ENCODE measurements at places on chromosomes 16 and 17.

- no peak for DNase-seq
Observed at GRCh38 chr17:78748048-78748729, 33.9 kb downstream of the CYTH1 start.

GRCh38 chr17:27808628-27809027 lies 8.3 kb upstream of the NOS2 start:
- no peak for DNase-seq

GRCh38 chr16:9934723-9935508 lies 247.3 kb downstream of the GRIN2A start:
- DNase-seq, result no peak

DNA sequence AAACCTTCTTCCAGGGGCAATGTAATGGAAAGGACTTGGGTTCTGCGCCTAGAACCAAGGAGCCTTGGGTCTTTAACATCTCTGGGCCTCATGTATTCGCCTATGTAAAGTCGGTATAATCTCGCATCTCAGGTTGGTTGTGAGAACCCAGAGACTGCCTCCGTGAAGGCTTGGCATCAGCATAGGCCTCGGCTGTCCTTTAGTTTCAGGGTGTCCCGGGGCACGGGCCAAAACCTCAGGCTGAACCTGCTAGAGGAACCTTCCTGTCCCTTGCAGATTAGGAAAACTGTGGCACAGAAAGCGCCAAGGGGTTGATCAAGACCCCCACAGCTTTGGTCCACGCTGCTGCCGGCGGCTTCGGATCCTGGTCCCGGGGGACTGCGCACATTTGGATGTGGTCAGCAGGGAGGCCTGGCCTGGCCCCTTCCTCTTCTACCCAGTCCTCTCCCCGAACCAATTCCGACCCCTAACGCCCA lies 772 bp upstream of the PHAF1 start:
- no peak for DNase-seq

- no peak for DNase-seq
Observed at GRCh38 chr16:55933038-55933437, 57.9 kb upstream of the CES5A start.

DNA sequence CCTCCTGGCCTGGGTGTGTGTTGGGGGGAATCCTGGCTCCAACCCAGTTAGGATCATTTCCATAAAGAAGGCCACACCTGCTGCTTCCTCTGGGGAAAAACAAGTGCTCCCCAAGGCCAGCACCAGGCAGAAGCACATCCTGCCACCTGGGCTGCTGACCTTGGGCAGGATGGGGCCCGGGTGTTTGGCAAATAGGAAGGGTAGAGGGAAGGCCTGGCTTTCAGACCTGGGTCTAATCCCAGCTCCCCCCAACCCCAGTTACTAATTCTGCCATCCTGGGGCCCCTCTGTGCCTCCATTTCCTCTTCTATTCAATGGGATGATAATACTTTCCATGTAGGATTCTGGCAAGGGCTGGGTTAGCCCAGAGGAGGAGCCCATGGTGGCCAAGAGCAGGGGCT lies 3.0 kb upstream of the NLRC5 start:
- no peak for DNase-seq

DNA sequence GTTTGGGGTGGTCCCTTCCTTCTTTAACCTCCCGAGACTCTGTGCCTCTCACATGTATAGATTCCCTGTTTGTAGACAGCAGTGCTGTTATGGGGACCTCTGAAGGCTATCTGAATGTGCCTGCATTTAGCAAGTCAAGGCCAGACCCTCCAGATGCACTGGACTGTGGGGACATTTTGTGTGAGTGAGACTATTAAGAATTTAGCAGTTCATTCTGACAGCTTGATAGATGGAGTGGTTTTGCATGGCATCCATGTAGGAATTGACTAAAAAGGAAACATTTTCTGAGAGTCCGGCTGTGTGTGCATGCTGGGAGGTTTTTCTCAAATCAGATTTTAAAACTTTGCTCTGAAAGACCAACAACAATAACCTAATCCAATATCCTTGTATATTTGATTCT lies 226.3 kb downstream of the MSI2 start:
- DNase-seq, result no peak

DNA sequence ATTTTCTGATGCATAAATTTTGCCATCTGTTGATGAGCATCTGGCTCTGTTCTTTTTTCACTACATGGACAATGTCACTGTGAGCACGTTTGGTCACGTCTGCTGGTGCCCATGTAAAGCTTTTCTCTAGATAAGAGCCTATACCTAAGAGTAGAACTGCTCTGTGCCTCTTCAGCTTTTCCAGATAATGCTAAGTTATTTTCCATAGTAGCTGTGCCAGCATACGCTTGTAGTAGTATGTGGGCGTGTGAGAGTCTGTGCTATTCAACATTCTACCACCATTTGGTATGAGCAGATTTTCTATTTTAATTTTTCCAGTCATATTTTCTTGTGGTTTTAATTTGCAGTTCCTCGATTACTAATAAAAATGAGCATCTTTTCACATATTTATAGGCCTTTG lies 33.2 kb downstream of the VPS35L start:
- DNase-seq, result no peak

DNA sequence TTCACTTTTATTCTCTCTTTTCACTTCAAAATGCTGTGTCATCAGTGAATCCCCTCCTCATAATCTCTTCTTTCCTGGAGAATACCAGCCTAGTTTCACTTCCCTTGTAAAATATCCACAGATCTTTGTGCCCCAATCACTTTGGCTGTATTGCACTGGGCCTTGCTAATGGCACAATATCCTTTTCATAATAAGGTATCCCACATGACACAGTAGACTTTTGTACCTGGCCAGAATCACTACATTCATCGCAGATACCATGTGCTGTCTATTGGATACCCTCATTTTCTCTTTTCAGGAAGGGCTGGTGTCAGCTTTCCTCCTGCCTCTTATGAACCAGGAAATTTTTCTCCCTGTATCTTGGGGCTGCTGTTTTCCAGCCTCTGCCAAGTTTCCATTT lies 25.7 kb upstream of the TOX3 start:
- DNase-seq, result no peak

DNA sequence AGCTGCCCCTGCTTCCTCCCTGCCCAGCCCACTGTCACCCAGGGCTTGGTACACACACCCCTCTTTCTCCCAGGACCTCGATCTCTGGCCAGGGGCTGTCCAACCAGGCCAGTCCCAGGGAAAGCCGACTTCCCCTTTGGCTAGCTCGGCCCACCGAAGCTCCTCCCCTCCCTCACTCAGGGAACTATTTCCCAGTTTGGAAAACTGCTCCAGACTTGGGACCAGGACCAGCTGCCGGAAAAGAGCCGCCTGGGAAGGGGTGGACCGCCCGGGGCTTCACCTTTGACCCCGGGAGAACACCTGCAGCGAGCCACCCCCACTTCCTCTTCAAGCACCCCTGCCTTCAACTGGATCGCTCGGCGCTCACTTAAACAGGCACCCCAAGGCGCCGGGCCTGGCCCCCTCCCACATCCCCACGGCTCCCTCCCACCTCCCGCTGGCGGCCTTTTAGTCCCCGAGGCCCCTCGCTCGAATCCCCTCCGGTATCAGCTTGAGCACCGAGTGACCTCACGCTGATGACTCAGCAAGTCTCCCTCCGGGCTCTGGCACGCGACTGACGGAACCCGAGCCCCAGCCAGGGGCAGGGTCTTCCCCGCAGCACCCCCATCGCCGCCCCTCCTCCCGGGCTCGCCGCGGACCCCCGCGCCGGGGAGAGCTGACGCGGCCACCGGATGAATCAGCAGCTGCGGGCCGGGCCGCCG lies 934 bp downstream of the MAFG start:
- no peak for DNase-seq

- DNase-seq, result peak; percentile 61
Observed at GRCh38 chr16:637081-638018, 1.2 kb upstream of the METTL26 start.

- DNase-seq, result no peak
Observed at GRCh38 chr16:89695086-89695874, 6.2 kb downstream of the SPATA2L start.
